ENCODE measurements at places on chromosomes 5 and 9.
A peak's percentile ranks its signal among the peaks of the same experiment; 100 is the strongest.

DNA sequence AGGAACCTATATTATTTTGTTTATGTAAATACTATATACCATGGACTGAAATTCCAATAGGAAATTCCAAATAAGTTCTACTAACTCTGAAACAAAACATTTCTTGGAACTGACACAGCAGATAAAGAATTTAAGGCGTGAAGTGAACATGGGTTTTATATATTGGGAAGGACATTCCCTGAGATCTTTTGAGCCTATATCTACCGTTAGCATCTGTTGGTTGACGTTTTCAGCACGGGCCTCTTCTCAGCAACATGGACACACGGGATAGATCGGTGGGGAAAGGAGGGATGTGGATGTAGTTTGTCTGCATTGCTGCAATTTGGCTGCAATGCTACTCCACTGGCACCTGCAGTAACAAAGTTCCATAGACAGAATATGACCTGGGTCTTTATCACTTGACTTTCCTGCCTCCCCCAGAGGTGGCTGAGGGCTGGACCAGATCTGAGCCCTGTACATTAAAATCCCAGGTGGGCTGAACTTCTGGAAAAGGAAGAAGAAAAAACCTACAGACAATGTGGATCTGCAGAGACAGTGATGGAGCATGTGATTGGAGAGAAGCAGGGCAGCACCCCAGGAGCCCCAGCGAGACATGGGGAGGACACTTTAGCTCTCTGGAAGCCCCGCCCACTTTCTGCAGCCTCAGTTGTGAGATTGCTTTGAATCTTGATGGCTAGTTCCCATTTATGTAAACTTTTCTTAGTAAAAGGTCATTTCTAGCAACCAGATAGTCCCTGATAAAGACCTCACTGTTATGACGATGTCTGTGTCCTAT lies 91.2 kb upstream of the CPEB4 start:
- no peak for DNase-seq

- no peak for DNase-seq
Observed at GRCh38 chr5:27652505-27652904, 614.1 kb upstream of the CDH9 start.

DNA sequence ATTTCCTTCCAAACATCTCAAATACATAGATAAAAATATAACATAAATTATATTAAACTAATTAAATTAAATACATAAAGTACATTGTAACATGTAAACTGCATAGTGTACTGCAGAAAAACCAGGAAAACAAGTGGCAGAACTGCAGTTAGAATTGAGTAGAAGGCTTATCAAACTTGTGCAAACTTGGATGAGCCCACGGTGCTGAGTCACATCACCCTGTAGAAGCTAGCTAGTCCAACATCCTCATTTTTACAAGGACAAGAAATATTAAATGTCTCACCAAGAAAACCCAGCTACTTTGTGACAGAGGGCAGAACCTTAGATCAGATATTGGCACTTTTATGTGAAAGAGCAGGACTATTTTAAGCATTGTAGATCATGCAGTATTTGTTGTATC lies 807.9 kb upstream of the NUDT12 start:
- peak; percentile 22 for DNase-seq

GRCh38 chr5:38423276-38424147 lies 132.9 kb downstream of the LIFR start:
- no peak for DNase-seq

DNA sequence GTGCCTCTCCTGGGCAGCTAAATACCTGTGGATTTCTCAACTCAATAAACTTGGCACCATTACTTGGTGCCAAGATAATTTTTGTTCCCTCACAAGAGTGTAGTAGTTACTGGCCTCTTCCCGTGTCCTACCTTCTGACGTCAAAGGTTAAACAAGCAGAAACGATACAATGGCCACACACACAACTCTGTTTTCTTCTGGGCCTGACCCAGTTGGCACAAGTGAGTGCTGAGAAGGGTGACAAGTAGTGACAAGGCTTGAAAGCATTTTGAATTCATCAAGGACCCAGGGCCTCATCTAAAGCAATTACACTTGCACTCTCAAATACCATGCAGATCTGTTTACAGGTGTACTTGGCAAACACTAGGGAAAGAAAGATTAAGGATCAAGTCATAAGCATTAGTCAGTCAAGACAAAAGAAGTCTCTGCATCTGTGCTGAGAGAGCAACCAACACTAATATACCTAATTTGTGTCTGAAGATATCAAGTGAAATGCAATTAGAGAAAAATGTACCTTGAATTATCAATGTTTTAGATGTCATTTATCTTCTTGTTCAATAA lies 30.8 kb downstream of the RASEF start:
- DNase-seq: no peak

GRCh38 chr5:89282554-89283510 lies 399.8 kb upstream of the MEF2C start:
- DNase-seq: peak; percentile 93

GRCh38 chr9:91845879-91846278 lies 104.1 kb downstream of the ROR2 start:
- peak; percentile 5 for DNase-seq
